ENCODE measurements at places on chromosomes 6 and 20.

DNA sequence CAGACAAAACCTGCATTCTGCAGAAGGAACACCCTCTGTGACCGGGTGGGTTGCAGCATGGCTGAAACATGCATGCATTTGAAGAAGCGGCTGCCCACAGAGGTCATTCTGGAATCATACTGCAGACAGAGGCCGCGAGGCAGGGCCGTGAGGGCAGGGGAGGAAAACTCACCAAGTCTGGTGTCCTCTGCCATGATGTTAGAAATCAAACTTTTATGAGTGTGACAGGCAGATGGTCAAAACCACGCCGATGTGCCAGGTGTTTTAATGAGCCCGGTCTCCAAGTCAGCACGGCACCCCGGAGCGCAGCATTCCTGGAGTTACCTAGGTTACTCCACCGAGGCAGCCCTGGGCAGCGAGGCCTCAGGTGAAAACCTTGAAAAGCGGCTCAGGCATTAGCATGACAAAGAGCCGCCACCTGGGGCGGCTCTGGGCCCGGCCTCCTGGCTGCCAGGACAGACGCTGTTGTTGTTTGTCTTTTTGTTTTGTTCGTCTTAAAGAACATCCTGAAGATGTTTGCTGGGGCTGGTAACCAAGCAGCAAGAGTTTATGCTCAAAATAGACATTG lies 255.6 kb downstream of the ERMARD start:
- no peak for DNase-seq

- peak; percentile 87 for DNase-seq
Observed at GRCh38 chr6:142846459-142846831, 98.5 kb downstream of the HIVEP2 start.

DNA sequence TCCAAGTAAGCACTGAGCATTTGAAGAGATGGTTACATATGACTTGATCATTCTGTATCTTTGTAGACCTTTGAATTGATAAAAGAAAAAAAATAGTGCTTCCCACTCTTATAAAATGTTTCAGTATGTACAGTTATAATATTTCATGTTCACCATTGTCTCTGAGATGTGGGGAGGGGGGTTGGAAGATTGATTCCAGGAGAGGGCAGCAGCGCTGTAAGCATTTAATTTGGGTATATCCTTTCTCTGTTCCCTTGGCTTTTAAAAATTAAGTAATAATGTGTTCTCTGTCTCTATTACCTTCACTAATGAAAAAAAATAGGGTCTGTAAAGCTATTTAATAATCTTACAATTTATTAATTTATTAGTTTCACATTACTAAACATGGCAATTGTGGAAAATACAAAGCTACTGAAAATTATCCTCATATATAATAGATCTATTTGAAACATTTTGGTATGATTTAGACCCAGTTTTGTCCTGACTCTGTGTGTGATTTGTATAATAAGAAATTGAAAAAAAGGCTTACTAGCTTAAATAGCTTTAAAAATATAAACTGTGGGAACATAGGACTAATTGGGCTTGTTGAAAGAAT lies 341.2 kb downstream of the CDKAL1 start:
- peak; percentile 78 for DNase-seq

- no peak for DNase-seq
Observed at GRCh38 chr20:56922497-56922896, 293.4 kb downstream of the TFAP2C start.

DNA sequence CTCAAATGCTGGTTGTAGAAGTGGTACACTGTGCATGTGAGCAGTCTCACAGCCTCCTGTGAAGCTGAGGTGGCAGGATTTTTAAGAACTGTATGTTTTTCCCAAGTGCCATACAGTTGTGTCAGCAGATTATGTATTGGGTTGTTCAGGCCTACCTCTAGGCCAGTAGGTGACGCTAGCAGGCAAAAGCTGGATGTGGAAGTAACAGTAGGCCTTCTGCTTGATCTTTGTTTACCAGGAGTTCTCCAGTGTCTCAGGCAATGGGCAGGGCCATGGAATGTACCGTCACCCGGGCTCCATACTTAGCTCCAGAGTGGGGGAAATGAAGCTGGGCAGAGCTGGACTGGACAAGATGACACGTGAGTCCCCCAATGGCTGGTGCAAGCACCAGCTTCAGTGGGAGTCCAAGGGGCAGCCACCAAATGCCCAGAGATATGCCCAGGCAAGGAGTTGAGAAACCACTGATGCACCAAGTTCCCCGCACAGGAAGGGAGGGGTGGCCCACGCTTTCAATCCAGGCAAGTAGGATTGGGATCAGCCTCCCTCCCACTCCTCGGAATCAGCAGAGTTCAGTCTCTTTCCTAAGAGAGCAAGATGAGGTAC lies 289.7 kb downstream of the HTR1B start:
- DNase-seq = peak; percentile 49

DNA sequence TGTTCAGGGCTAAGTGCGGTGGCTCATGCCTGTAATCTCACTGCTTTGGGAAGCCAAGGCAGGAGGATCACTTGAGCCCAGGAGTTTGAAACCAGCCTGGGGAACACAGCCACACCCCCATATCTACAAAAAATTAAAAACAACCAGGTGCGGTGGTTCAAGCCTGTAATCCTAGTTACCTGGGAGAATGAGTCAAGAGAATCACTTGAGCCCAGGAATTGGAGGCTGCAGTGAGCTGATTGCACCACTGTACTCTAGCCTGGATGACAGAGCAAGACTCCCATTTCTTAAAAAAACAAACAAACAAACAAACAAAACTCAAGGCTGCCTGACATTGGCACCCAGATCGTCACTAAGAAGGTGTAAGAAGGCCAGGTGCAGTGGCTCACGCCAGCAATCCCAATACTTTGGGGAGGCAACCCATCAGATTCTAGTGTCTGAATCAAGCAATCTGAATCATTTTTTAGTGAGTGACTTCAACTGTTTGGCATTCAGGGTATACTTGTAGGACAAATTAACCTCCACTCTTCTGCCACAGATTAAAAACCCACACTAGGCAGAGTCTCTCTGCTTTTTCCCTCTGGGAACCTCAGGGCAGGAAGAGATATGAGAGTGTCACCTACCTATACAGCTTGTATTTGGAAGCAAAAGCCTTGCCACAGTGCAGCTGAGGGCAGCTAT lies 6.1 kb downstream of the PLAGL2 start:
- peak; percentile 46 for DNase-seq

GRCh38 chr6:7243179-7243981 lies 69.6 kb downstream of the SSR1 start:
- DNase-seq = peak; percentile 73

DNA sequence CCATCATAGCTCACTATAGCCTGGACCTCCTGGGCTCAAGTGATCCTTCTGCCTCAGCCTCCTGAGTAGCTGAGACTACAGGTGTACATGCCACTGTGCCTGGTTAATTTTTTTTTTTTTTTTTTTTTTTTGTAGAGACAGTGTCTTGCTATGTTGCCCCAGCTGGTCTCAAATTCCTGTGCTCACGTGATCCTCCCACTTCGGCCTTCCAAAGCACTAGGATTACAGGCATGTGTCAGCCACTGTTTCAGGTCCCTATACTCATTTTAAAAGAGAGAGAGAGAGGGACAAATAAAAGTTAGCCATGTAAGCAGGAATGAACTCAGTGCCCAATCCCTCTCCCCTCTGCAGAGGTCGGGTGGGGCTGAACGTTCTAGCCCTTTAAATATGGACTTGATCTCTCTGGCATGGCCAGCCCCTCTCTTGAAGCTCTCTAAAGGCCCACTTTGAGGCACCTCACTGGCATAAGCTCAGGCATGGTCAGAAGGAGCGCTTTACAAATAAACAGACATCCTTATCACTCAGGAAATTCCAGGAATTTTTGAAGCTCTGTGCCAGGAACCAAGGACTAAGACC lies 9.0 kb upstream of the SERPINB1 start:
- DNase-seq = peak; percentile 89

DNA sequence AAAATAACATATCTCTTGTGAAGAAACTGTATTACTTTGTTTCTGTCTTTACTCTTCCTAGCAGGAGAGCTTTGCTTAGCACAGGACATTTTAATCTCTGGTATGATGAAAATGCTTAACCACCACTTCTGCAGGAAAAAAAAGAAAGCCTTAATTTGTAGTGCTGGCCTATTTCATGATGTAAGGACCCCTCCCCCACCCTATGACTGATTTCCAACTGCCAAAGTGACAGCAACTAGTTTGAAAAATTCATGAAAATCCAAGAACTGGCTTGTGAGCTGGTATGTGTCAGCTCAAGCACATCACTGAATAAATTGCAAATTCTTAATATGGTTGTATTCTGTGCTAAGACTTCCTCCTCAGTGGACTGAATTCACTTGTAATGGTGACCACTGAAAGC lies 125.3 kb downstream of the REV3L start:
- no peak for DNase-seq

DNA sequence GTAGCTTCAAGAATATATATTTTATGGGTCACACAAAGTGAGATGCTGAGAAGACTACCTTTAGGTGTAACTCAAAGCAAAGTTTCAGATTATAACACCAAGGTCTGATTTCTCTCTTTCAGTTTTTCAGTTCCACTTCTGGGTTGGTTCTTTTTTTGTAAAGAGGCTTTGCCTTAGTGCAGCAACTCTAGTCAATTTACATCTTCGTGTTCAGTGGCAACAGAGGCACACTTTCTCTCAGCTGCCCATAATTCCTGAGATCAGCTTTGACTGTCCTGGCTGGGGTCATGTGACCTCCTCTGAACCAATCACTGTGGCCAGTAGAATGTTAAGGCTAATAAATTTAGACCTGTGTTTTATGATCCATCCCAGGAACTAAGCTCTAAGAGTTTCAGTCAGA lies 120.2 kb downstream of the TINAG start:
- no peak for DNase-seq

- no peak for DNase-seq
Observed at GRCh38 chr6:115618256-115618655, 442.4 kb downstream of the FRK start.

Measured in cardiac fibroblast (primary cell).